ENCODE measurements at places on chromosomes 3 and 15.

DNA sequence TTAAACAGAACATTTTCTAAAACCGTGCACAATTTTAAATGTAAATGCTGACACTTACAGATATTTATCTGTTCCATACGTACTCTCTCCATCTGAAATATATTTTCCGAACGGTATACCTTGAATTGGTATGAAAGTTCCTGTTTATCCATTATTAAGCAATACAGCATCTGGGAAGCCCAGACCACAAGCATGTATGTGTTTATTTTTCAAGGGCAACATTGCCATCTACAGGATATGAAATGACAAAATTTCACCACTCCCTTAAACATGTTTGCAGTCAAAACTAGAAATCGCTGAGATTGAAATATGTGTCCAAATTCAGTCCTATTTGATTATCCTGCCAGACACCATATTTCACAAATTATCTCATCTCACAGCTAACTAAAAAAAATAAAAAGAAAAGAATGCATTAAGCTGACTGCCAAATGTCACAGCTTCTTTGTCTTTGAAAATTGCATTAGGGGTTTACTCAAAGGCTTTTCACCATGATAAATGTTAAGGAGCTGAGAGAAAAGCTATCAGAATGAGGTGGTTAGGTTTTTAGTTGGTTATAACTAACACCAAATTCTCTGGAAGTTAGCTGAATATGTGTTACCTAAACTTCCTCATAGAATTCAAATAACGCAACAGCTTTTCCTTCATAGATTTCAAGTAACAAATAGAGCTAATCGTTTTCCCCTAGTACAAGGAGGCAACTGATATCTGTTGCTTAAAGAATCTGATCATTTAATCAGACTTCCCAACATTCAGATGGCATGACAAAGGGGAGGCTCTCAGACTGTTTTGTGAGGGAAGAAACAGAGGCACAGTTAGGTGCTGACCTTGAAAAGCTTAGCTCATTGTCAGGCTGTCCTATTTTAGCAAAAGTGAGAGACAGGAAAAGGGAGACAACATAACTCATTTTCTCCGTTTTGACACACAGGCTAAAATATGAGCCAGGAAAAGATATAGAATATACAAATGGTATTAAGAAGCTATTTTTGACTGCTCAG, 533.1 kb downstream of the TBL1XR1 start:
- DNase-seq, result no peak

GRCh38 chr3:67998281-67998680, 343.9 kb upstream of the SUCLG2 start:
- DNase-seq, result no peak

DNA sequence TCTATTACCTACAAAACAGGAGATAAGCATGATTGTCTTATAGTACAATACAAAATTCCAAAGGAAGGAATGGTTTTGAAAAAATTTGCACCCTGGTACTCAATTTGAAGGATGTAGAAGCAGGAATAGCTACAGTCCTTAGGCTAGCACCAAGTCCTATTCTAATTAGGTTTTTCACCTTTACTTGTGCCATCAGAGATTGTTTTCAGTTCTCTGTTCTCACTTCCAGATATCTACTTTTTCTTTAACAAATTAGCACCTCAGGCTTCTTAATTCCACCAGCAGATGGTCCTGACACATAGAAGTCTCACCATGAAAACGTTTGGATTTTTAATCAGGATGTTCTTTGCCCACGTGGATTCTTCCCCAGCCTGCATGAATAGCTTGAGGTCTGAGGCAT, 43.8 kb downstream of the IL5RA start:
- DNase-seq, result no peak

GRCh38 chr3:33403756-33404155, 36.4 kb downstream of the UBP1 start:
- no peak for DNase-seq

DNA sequence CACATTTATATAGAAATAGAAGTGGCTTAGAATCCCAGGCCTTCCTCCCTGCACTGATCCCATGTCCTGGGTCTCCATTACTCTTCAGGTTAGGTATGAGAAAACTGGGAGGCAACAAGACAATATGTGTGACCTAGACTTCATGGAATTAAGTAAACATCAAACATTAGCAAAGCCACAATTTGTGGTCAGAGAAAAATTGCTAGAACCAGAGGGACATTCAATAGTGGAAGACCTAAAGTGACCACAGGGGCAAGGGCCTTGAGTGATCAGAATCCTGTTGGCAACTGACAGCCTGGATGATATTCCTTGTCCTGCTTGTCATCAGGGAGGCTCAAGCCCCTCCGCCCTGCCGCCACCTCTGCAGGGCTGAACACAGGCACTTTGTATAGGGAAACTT, 322.8 kb upstream of the CTNNB1 start:
- DNase-seq, result no peak

DNA sequence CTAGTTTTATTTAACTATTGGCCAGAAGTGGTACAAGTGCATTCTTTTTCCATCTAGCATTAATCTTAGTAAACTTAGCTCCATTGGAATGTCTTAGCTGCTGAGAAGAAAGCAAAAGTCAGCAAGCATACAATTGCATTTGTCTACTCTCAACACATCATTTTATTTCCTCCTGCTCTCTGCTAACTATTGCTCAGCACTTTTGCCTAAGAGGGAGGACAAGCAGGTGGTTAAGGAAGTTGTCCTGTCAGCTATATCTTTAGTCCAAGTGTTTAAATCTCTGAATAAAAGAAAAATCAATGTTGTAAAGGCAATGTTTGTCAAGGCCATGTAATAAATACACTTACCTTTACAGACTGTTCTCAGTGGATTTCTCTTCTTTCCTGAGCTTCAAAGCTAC, 51.0 kb downstream of the FHIT start:
- no peak for DNase-seq

DNA sequence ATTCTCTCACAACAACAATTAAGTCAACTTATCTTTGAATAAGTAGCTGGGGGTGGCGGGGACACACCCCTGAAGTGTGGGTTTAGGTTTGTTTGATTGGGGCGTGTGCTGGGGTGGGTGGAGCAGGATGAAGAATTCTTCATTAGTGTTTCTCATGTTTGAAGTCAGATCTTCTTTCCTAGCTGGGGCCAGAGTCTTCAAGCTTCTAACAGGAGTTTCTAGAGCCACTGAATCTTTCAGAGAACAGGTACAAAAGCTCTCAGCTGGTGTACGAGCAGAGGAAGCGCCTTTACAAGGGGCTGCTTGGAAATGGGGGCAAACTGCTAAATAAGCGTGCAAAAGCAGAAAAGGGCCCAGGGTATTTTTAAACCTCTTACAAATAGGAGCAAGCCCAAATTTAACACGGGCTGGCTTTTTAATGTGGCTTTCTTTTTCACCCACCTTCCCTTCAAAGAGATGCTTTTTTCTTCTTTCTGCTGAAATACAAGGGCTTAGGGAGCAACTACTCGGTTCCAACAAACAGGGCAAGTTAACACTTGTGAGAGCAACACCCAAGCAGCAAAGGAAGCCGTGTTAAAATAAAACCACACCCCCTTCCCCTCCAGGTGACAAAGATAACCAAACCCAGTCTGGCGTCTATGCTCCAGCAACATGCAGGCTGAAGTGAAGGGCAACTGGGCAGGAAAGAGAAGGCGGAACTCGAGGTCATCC, 86.9 kb upstream of the RASGRP1 start:
- no peak for DNase-seq

GRCh38 chr3:154324919-154325318, 632 bp upstream of the DHX36 start:
- peak; percentile 75 for DNase-seq

DNA sequence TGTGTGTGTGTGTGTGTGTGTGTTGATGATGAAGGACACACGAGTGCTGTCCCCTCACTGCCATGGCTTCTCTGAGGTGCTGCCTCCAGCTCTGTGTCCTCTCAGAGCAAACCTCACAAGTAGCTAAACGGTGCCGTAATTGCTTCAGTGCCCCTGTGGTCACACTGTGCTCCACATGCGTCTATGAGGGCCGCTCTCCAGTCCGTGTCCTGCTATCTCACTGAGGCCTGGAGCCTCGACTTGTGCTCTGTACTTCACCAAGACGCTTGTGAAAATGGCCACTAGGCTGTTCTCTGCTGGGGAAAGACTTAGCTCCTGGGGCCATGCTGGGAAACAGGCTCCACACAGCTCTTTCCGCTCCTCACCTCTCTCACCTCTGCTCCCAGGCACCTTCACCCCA, 65.4 kb upstream of the CGNL1 start:
- no peak for DNase-seq

GRCh38 chr3:23819599-23820360, 14.0 kb downstream of the UBE2E1 start:
- no peak for DNase-seq

DNA sequence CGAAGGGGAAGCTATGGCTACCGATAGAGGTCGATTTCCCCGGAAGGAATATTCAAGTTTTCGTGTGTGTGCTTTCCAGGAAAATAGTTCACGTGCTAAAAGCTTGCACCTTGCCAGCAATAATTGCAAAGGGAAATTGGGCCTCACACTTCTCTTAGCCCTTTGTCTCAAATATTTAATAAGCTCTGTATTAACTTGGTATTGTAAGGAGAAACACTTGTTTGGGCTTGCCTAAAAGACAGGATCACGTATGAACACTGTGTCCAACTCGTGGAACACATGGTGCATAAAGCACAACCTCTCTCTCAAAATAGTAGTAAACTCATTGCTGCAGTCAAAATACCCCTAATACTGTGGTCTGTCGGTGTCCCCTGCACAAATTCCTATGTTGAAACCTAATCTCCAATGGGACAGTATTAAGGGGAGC, 352 bp upstream of the TMF1 start:
- no peak for DNase-seq

- DNase-seq, result peak; percentile 60
Observed at GRCh38 chr3:127688416-127689265, 15.9 kb downstream of the ABTB1 start.

DNA sequence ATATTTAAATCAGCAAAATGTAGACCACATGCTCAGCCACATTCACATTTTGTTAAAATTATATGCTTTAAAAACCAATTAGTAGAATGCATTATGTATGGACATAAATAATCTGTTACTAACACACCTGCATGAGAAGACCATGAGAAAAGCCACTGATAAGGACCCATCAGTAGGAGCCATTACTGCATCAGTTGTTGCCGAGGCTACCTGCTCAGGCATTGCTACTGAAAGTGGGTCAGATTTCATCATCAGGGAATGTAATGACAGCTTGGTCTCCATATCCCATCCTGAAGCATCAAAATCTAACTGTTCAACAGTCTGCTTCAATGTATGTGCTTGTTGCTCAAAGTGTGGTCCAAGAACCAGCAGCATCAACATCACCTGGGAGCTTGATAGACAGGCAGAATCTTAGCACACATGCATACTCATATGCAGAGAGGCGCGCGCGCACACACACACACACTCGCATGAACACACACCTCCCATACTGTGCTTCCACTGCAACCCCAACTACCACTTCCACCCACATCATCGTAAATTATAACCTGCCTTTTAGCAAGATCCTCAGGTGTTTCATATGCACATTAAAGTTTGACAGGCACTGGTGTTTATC, 72.4 kb upstream of the FOXB1 start:
- no peak for DNase-seq

- no peak for DNase-seq
Observed at GRCh38 chr3:135848051-135848450, 117.5 kb upstream of the PPP2R3A start.

DNA sequence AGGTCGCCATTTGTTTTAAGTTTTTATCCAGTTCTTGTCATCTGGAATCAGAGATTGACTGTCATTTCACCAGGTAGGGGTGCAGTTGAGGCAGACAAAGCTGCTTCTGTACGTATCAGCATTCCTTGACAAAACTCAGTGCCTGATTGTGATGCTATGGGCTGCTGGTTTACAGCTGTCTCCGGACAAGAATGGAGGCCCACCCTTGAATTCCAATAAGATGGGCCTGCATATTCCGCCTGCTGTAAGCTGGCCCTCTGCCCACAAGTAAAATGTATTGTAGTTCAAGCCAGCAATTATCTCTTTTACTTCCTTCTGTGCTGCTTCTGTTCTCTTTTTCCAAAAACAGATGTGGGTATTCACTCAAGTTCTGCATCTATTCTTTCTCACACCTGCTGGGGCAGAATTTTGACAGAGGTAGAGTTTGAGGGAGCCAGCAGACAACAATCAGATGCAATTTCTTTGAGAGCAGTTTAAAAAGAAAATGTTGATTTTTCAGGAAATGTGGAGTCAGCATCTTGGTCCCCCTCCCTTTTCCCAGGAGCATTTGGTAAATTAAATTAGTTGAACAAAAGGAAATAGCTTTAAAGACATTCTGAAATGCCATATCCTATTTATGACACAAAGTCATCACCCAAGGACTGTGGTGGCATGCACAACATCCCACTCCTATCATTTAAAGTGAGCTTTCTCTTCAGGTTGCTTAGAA, 53.5 kb downstream of the IQCH start:
- DNase-seq, result no peak

- no peak for DNase-seq
Observed at GRCh38 chr3:135084976-135085375, 289.9 kb downstream of the EPHB1 start.

GRCh38 chr15:72276326-72276700, 4.0 kb upstream of the PARP6 start:
- DNase-seq, result no peak

GRCh38 chr15:80760960-80761359, 18.2 kb upstream of the CEMIP start:
- no peak for DNase-seq

DNA sequence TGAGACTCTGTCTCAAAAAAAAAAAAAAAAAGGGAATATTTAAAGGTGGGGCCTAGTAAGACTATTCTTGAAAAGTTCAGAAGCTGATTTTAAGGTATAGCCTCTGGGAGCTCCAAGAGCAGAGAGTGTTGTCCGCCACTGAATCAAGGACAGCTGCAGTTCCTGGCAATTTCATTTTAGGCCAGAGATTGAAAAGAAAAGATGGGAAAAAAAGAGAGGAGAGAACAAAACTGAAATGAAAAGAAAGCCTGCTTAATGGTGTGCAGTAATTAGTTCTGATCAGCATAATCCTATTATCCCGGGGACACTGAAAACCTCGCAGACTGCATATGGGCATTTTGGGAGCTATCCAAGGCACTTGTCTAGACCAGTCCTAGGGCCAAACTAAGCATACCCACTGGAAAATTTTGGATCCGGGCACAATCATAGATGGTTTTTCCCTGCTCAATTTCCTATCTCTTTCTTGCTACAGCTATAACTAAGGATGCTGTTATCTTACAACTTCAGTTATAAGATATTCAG, 43.2 kb downstream of the EHHADH start:
- no peak for DNase-seq

DNA sequence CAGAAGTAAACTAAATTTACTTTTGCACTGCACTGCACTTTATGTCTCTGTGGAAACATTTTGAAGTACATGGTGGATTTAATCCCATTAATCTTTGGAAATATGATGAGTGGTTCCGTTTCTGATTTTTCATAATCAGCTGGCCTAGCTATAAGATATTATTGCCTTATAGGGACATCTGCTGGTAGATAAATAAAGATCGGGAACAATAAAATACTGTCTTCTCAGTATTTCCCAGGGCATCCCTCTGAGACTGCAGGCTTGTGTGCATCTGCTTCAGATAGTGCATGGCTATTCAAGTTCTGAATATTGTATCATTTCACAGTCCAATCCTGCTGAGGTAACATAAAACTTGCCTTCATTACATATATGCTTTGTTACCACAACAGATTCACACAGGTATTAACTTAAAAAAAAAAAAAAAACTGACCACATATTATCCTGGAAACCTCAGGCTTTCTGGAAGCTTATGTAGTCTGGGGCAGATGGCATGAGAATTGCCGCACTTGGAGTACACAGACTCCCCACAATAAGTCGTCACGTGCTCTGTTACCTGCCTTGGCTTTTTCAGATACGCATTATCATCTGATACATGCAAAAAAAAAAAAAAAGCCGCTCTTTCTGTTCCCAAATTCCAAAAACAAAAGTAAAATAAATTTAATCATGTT, 330.8 kb upstream of the AGTR1 start:
- DNase-seq, result no peak

Data from gastrocnemius medialis (tissue), 4 donors.